Effector memory CD8-positive, alpha-beta T cell (primary cell): ENCODE measurements at places on chromosomes 12 and 14.

GRCh38 chr12:3967556-3968160 is 94.5 kb upstream of the PARP11 start:
- DNase-seq = no peak

- DNase-seq = no peak
Observed at GRCh38 chr14:106505366-106505765, 979.0 kb downstream of the TMEM121 start.

DNA sequence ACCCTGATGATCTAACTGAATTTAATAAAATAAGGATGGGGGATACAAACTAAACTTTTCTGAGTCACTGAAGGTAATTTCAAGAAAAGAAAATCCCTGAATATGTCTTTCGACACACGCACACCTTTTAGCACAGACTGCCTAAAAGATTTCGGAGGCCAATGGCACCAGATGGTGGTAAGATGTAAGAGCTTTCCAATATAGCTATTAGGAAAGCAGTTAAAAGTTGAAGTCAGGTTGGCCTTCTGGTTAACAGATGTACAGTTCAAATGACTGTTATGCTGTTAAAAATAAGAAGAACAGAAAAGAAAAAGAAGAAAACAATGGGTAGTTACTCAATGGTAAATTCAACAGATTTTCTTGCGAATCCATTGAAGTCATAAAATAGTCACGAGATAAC is 80.7 kb upstream of the KRR1 start:
- DNase-seq = no peak

DNA sequence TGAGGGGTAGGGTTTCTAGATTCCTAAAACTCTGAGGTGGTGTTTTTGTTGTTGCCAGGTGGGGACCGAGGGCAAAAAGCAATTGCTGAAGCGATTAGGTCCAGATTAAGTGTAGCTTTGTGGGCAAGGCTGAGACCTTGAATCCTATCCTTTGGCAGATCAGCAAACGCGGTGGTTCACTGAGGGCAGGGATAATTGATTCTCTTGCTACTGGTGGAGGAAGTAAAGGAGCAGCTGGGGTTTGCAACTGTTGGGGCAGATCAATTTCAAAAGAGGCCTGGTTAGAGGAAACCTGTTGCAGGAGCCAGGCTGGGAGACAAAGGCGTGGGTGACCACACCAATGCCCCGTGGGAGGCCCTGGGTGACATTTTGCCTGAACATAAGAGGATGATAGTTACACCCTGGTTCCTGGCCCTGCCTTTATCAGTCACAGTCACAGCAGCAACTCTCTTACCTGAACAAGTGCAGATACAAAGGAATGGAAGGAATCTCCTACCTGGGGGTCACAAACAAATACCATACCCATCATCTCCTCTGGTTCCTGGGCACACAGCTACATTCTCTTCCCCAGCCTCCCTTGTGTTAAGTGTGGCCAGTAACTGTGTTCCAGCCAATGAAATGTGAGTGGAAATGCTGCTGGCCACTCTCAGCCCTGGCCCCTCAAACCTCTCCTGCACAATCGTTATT is 43.3 kb upstream of the RASSF3 start:
- DNase-seq = no peak
